AG04449 (cell line): ENCODE measurements at places on chromosomes 1 and 21.

DNA sequence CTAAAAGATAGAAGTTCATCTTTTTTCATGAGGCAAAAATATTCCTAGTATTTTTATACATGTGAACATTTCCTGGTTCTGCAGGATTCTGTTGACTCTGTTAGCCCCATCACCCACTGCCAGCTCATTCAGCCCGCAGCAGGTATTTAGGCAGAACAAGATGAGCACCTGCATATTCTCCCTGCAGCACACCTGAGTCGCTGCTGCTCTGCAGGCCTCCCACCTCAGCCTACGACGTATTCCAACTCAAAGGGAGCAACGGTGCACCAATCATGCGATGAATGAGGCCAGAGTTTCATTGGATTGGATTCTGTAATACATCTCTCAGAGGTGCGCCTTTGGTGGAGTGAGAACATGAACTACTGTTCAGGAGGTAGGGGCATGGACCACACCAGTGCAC lies 87.6 kb downstream of the CNIH3 start:
- no peak for DNase-seq

- no peak for DNase-seq
Observed at GRCh38 chr1:9724706-9725476, 73.4 kb downstream of the PIK3CD start.

- DNase-seq = no peak
Observed at GRCh38 chr1:81662913-81663526, 137.7 kb upstream of the ADGRL2 start.

- DNase-seq = no peak
Observed at GRCh38 chr1:4071653-4072052, 171.6 kb upstream of the C1orf174 start.

- no peak for DNase-seq
Observed at GRCh38 chr21:37172646-37173045, 94.5 kb downstream of the VPS26C start.
